ENCODE measurements at places on chromosomes 2 and 18. TPM values are rescaled to one million over a fixed set of nuclear protein-coding genes. Genes with fewer than 3 reads are reported as not detected.

DNA sequence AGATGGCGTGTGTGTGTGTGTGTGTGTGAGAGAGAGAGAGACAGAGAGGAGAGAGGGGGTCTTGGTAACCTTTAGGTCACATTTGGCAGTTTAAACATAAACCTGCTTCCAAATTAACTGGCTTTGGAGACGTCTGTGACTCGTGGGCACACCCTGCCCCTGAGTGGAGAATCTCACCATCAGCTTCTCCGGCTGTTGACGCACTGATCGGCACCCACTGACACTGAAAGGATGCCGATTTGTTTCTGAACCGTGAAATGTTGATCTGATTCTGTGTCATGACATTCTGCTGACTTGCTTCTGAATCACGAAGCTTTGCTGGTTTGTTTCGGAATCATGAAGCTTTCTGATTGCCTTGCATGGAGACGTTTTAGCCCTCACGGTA is 114.7 kb downstream of the RTP5 start:
- DNase-seq, result no peak
- peaks cover 2% of the 10 kb centered on the region for H3K27me3 ChIP-seq
- H3K36me3 ChIP-seq, result no peaks in the 10 kb centered on the region
- no peaks in the 10 kb centered on the region for H3K4me1 ChIP-seq
- no peak overlapping the region for H3K27ac ChIP-seq
- no peak overlapping the region for H3K4me3 ChIP-seq

GRCh38 chr2:30149513-30149912 is 2.7 kb downstream of the YPEL5 start:
- H3K27me3 ChIP-seq, result peaks cover 14% of the 10 kb centered on the region
- DNase-seq, result peak; percentile 18
- peak overlapping the region; percentile 61 for H3K27ac ChIP-seq
- peaks cover 37% of the 10 kb centered on the region for H3K4me1 ChIP-seq
- H3K4me3 ChIP-seq, result peak overlapping the region; percentile 87
- peaks cover 12% of the 10 kb centered on the region for H3K36me3 ChIP-seq

- no peaks in the 10 kb centered on the region for H3K4me1 ChIP-seq
- H3K36me3 ChIP-seq, result no peaks in the 10 kb centered on the region
- H3K27me3 ChIP-seq, result no peaks in the 10 kb centered on the region
- no peak overlapping the region for H3K27ac ChIP-seq
- no peak for DNase-seq
Observed at GRCh38 chr2:46480562-46480961, 1.2 kb downstream of the TMEM247 start.

The MEIS1 gene
- total RNA-seq, result 13.3 TPM

The GKN2 gene
- total RNA-seq, result 0.36 TPM

DNA sequence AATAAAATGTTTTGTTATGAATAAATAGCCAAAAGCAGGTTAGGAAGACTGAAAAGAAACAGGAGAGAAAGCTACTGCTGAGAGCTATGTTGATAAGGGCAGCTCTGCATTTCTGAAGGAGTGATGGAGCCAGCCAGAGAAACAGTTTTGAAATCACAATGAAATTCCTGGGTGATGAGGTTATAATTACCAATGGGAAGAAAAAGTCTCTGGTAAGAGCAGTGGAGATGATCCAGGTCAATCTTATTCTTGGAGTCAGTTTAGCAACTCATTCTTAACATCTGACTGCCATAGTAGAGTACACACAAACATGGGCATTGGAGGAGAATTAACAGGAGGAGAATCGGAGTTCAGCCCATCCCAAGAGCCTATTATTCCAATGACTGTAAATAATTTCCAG is 2.4 kb downstream of the ALKAL2 start:
- peaks cover 10% of the 10 kb centered on the region for H3K36me3 ChIP-seq
- peaks cover 2% of the 10 kb centered on the region for H3K27me3 ChIP-seq
- no peak overlapping the region for H3K4me3 ChIP-seq
- no peak overlapping the region for H3K27ac ChIP-seq
- H3K4me1 ChIP-seq, result no peaks in the 10 kb centered on the region
- no peak for DNase-seq

The NGEF gene
- 1.4 TPM for total RNA-seq

The CNPPD1 gene
- 47.1 TPM for total RNA-seq

DNA sequence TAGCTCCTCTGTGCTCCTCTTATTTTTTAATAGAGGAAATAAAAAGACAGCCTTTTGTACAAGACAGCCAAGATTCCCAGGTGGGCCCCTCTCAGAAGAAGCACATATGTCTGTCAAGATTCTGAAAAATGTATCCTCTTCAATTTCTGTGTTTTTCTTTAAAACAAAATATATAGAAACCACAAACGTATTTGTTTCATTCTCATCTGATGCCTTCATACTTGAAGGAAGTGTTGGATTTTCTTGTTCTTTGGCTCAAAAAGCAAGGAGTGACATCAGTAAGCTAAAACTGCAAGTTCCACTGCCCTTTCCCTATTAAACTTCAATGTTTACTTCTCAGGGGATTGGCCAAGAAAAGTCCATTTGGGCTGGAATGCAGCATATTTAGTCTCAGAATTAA is 193.8 kb upstream of the OSR1 start:
- H3K4me1 ChIP-seq, result no peaks in the 10 kb centered on the region
- no peak for DNase-seq
- peaks cover 4% of the 10 kb centered on the region for H3K27me3 ChIP-seq
- H3K36me3 ChIP-seq, result no peaks in the 10 kb centered on the region

GRCh38 chr2:160892204-160892603 is 268.0 kb upstream of the TANK start:
- no peaks in the 10 kb centered on the region for H3K27me3 ChIP-seq
- no peak overlapping the region for H3K27ac ChIP-seq
- H3K36me3 ChIP-seq, result no peaks in the 10 kb centered on the region

- no peak for DNase-seq
- peaks cover 4% of the 10 kb centered on the region for H3K4me1 ChIP-seq
- no peaks in the 10 kb centered on the region for H3K36me3 ChIP-seq
- no peak overlapping the region for H3K4me3 ChIP-seq
- H3K27me3 ChIP-seq, result no peaks in the 10 kb centered on the region
Observed at GRCh38 chr18:3100498-3101132, 87.7 kb upstream of the LPIN2 start.

- peaks cover 17% of the 10 kb centered on the region for H3K27me3 ChIP-seq
- peak overlapping the region; percentile 24 for H3K27ac ChIP-seq
- no peak overlapping the region for H3K4me3 ChIP-seq
- H3K4me1 ChIP-seq, result peaks cover 50% of the 10 kb centered on the region
- DNase-seq, result no peak
- H3K36me3 ChIP-seq, result peaks cover 17% of the 10 kb centered on the region
Observed at GRCh38 chr2:130963196-130963848, 126.6 kb downstream of the ARHGEF4 start.

The EPB41L3 gene
- 16.8 TPM for total RNA-seq

The TMEM37 gene
- total RNA-seq, result 11.4 TPM

The PDCD1 gene
- total RNA-seq, result not detected

DNA sequence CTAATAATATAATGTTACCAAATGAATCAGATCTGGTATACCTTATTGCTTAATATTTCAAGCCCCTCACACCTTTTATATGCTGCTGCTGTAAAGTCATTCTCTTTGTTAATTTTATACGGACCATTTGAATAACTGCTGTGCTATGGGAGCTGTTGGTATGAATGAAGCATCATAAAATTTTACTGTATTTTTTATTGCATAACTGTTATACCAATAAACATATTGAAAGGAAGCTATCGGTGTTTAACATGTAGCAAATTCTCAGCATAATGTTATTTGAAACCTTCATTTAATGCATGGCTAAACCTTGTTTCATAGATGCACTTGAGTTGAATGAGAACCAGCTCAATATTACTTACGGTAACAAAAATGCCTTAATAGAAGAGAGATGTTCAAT is 1040.3 kb downstream of the SOCS6 start:
- no peaks in the 10 kb centered on the region for H3K4me1 ChIP-seq
- H3K27me3 ChIP-seq, result no peaks in the 10 kb centered on the region

GRCh38 chr2:102589444-102589843 is 29.9 kb upstream of the SLC9A2 start:
- no peak for DNase-seq
- H3K4me1 ChIP-seq, result peaks cover 3% of the 10 kb centered on the region
- no peaks in the 10 kb centered on the region for H3K36me3 ChIP-seq

The UGT1A8 gene
- total RNA-seq, result not detected

- no peak overlapping the region for H3K27ac ChIP-seq
- no peak for DNase-seq
- H3K4me3 ChIP-seq, result no peak overlapping the region
Observed at GRCh38 chr18:9696701-9697100, 11.4 kb upstream of the RAB31 start.

The DSG1 gene
- total RNA-seq, result not detected

GRCh38 chr2:45255563-45255962 is 246.3 kb upstream of the SIX2 start:
- peaks cover 55% of the 10 kb centered on the region for H3K4me1 ChIP-seq
- peaks cover 3% of the 10 kb centered on the region for H3K36me3 ChIP-seq
- H3K27me3 ChIP-seq, result peaks cover 4% of the 10 kb centered on the region
- DNase-seq, result no peak
